SK-N-SH (cell line): ENCODE measurements at places on chromosomes 2 and 18. TPM values are rescaled to one million over a fixed set of nuclear protein-coding genes. Genes with fewer than 3 reads are reported as not detected.

- DNase-seq = no peak
- H3K36me3 ChIP-seq = no peaks in the 10 kb centered on the region
These were observed 39.1 kb upstream of the HS6ST1 start for GRCh38 chr2:128357506-128358370.

- no peak for DNase-seq
- H3K27ac ChIP-seq = no peak overlapping the region
These were observed 115.5 kb downstream of the MBD5 start for GRCh38 chr2:148136441-148136840.

GRCh38 chr2:109448207-109448606, 165.6 kb downstream of the SEPTIN10 start:
- no peak overlapping the region for H3K4me3 ChIP-seq
- DNase-seq = no peak
- peaks cover 20% of the 10 kb centered on the region for H3K36me3 ChIP-seq
- peaks cover 13% of the 10 kb centered on the region; the same call in 1 of the 2 replicates for H3K4me1 ChIP-seq

DNA sequence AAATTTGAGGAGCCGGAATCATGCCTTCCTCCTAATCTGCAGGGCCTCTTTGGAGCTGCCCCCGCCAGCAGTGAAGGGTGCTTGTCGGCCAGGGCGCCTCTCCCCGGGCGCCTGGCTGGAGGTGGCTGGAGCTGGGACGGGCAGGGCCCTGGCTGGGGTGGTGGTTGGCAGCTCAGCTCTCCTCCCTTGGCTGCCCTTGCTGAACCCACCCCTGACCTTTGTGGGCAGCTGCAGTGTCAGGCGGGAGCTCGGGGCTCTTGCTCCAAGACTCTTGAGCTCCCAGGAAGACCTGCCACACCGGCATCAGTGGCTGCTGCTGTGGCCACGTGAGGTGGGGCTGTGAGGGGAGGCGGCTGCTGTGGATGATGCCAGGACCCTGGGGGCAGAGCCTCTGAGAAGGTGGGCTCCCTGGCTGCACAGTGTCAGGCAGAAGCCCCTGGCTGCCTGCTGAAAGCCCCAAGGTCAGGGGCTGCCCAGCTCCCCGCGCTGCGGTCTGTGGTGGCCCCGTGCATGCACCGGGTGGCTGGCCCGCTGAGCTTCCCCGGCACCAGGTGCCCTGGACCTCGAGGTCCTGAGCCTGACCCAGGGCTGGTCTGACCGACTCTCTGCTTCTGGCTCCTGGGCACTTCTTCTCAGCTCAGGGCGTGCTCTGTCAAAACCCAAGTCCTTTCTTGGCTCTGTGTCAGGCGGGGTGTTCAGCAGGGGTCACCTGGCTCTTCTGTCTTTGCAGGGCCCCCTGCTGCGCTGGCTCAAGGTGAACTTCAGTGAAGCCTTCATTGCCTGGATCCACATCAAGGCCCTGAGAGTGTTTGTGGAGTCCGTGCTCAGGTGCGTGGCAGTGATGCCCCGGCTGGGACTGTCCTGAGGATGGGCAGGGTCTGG, 34.5 kb downstream of the PDIA6 start:
- H3K36me3 ChIP-seq = peaks cover 30% of the 10 kb centered on the region
- H3K27ac ChIP-seq = no peak overlapping the region
- H3K27me3 ChIP-seq = no peaks in the 10 kb centered on the region
- H3K4me3 ChIP-seq = no peak overlapping the region

GRCh38 chr2:211068108-211068780, 511.8 kb downstream of the CPS1 start:
- no peaks in the 10 kb centered on the region for H3K36me3 ChIP-seq
- H3K27me3 ChIP-seq = no peaks in the 10 kb centered on the region
- no peaks in the 10 kb centered on the region; the same call in 1 of the 2 replicates for H3K4me1 ChIP-seq
- no peak overlapping the region for H3K27ac ChIP-seq
- no peak for DNase-seq

- DNase-seq = no peak
- H3K36me3 ChIP-seq = no peaks in the 10 kb centered on the region
- no peaks in the 10 kb centered on the region for H3K27me3 ChIP-seq
- no peak overlapping the region for H3K4me3 ChIP-seq
- no peaks in the 10 kb centered on the region for H3K4me1 ChIP-seq
These were observed 295.3 kb downstream of the CDH7 start for GRCh38 chr18:66046032-66046602.

DNA sequence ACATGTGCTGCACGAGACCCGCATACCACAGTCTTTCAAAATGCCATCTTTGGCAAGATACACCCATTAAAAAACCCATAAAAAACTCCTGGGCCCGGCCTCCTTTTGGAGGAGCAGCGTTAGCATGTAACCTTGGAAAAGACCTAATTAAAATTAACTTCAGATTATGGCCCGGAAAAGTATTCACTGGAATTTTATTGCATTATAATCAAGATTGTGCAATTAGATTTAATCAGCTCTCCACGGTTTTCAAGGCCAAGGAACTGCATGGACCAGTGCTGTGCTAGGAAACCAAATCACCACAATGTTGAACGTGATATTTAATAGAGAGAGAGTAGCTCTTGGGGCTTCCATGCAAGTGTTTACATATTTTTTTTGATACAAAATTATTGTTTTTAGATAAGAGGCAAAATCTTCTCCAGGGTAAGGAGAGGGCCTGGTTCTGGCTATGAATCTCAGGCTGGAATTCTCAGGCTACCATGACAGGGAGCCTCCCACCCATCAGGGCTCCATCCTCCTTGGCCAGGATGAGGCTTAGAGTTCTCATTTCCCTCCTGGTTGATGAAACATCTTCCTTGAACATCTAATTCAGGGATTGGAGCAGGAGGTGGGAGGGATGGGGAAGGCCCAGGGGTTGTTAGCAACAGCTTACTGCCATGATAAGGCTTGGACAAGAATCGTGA, 82.0 kb upstream of the TTC39C start:
- no peaks in the 10 kb centered on the region for H3K27me3 ChIP-seq
- peaks cover 46% of the 10 kb centered on the region for H3K4me1 ChIP-seq
- DNase-seq = no peak

GRCh38 chr18:46310258-46310657, 206.1 kb downstream of the HAUS1 start:
- no peaks in the 10 kb centered on the region for H3K36me3 ChIP-seq
- no peak overlapping the region for H3K4me3 ChIP-seq
- H3K27me3 ChIP-seq = no peaks in the 10 kb centered on the region

- no peak overlapping the region for H3K4me3 ChIP-seq
- DNase-seq = no peak
- H3K27ac ChIP-seq = no peak overlapping the region
- H3K4me1 ChIP-seq = peaks cover 9% of the 10 kb centered on the region; the same call in 1 of the 2 replicates
- H3K36me3 ChIP-seq = no peaks in the 10 kb centered on the region
These were observed 165.3 kb downstream of the SNTG2 start for GRCh38 chr2:1115843-1116539.

- H3K4me1 ChIP-seq = no peaks in the 10 kb centered on the region; the same call in 1 of the 2 replicates
- DNase-seq = no peak
- peaks cover 9% of the 10 kb centered on the region for H3K36me3 ChIP-seq
- peak overlapping the region; percentile 56 for H3K27ac ChIP-seq
- H3K27me3 ChIP-seq = no peaks in the 10 kb centered on the region
These were observed 34.8 kb downstream of the METTL4 start for GRCh38 chr18:2536493-2536892.

GRCh38 chr18:58466636-58467205, 162.2 kb downstream of the ALPK2 start:
- no peak overlapping the region for H3K4me3 ChIP-seq

DNA sequence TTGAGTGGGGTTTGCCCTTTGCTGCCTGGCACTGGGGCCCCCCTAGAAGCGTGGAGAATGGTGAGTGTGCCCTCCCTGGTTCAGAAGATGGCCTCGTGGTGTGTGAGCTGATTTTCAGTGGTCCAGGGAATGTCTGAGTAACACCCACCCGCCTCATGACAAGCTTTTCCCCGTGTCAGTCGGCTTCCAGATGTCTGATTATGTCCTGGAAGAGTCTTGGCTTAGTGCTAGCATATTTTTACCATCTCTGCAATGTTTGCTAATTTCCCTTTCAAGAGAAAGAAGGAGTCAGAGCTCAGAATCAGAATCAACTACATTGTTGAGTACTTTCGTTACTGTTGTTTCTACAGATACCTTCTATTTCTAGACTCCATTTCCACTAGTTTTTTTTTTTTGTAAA, 214.7 kb downstream of the SEPTIN10 start:
- no peaks in the 10 kb centered on the region for H3K27me3 ChIP-seq
- H3K4me3 ChIP-seq = no peak overlapping the region
- no peak for DNase-seq
- no peaks in the 10 kb centered on the region for H3K36me3 ChIP-seq
- H3K27ac ChIP-seq = no peak overlapping the region

DNA sequence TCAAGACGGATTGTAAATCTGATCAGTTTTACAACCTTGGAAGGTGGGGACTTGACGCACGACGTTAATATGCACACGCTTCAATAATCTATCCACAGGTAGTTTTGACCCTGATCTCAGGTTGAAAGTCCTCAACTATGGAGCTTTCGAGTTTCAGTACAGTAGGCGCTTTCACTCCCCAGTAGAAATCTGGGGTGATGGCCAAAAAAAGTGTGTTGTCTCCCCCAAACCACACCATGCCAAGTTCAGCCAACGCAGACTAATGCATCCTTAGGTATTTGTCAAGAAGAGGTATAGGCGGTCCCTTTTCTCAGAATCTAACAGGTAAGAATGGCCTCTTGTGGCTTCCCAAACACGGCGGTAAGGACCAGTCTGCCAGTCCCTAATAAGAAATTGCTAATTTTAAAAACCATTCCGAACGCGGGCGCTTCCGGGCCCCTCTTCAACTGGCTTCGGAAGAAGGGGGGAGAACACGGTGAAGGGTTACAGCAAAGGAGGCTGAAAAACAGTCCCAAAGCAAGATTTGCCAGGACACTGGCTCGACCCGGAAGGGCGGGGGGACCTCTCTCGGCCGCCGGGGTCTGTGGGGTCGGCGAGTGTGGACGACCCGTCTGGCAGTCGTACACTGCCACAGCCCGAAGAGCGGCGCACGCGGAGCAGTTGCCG, 659 bp downstream of the FAM210A start:
- H3K4me3 ChIP-seq = peak overlapping the region; percentile 89
- H3K27ac ChIP-seq = peak overlapping the region; percentile 75
- H3K36me3 ChIP-seq = peaks cover 15% of the 10 kb centered on the region
- DNase-seq = no peak
- peaks cover 6% of the 10 kb centered on the region; the same call in 1 of the 2 replicates for H3K4me1 ChIP-seq

GRCh38 chr2:25316101-25316500, 25.6 kb downstream of the DNMT3A start:
- peaks cover 4% of the 10 kb centered on the region for H3K36me3 ChIP-seq
- H3K27ac ChIP-seq = peak overlapping the region; percentile 100; the same call in 1 of the 2 replicates
- H3K4me3 ChIP-seq = no peak overlapping the region
- peaks cover 55% of the 10 kb centered on the region; the same call in 1 of the 2 replicates for H3K4me1 ChIP-seq
- no peak for DNase-seq

- H3K36me3 ChIP-seq = no peaks in the 10 kb centered on the region
- H3K4me1 ChIP-seq = no peaks in the 10 kb centered on the region
These were observed 105.7 kb upstream of the RPRM start for GRCh38 chr2:153584244-153584643.

DNA sequence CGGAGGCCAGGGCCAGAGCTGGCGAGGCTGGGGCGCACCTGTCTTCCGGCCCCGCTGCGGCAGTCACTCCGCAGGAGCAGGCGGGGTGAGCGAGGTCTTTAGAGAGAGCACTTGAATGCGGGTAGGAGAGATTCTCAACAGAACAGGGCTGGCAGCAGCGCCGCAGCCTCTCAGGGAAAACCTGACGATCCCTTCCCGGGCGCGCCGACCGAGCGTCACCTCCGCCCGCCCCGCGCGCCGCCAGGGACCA, 526 bp downstream of the PRKRA start:
- no peaks in the 10 kb centered on the region for H3K4me1 ChIP-seq
- peaks cover 18% of the 10 kb centered on the region for H3K36me3 ChIP-seq
- H3K4me3 ChIP-seq = peak overlapping the region; percentile 97

DNA sequence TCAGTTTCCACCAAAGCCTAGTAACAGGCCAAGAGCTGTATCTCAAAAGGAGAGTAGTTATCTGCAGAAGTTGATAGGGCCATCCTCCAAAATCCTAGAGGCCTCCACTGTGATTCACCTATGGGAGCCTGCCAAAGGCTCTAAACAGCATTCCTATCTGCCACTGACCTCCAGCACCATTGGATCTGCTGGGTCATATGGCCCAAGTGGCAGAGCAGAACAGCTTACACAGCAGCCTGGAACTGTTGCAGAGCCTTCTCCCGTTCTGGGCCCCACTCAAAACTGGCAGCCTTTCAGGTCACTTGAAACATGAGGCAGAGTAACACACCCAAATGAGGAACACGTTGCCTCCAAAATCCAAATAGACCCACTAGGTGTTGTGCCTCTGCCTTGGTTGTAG, 345.2 kb upstream of the RND3 start:
- H3K27me3 ChIP-seq = no peaks in the 10 kb centered on the region
- no peak for DNase-seq
- H3K36me3 ChIP-seq = no peaks in the 10 kb centered on the region
- no peak overlapping the region for H3K4me3 ChIP-seq
- no peaks in the 10 kb centered on the region for H3K4me1 ChIP-seq

DNA sequence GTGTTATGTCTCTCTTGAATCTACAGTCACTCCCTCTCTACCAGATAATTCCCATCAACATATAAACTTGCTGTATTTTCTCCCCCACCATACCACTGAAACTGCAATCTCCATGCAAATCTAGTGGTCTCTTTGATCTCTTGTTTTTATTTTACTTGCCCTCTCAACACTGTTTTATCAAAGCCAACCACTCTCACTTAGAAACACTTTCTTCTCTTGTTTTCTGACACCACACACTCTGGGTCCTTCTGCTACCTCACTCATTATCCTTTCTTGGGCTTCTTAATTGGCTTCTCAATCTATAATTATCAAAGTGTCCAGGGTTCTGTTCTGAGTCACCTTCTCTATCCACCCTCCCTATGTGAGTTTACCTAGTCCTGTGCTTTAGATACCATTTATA, 2.0 kb upstream of the MCFD2 start:
- H3K27ac ChIP-seq = no peak overlapping the region
- H3K36me3 ChIP-seq = peaks cover 4% of the 10 kb centered on the region
- H3K4me1 ChIP-seq = peaks cover 21% of the 10 kb centered on the region
- no peak overlapping the region for H3K4me3 ChIP-seq
- H3K27me3 ChIP-seq = no peaks in the 10 kb centered on the region

The LYPD1 gene
- 4.3 and 5.4 TPM in 2 replicates for polyA plus RNA-seq

The MYO3B gene
- not detected in 2 replicates for polyA plus RNA-seq

The NEURL3 gene
- polyA plus RNA-seq = 0.05 and 0.08 TPM in 2 replicates

The MAP2 gene
- 7.8 and 11.1 TPM in 2 replicates for polyA plus RNA-seq

The CWC22 gene
- polyA plus RNA-seq = 2.7 and 3.2 TPM in 2 replicates

The SCN9A gene
- 5.9 and 7.8 TPM in 2 replicates for polyA plus RNA-seq

The ERICH2 gene
- not detected in 2 replicates for polyA plus RNA-seq

The CD207 gene
- polyA plus RNA-seq = 0.33 and 0.62 TPM in 2 replicates

The KCNJ3 gene
- not detected in 2 replicates for polyA plus RNA-seq

The CDK5R2 gene
- 0.19 and 0.26 TPM in 2 replicates for polyA plus RNA-seq

The KCTD1 gene
- polyA plus RNA-seq = 6.4 and 12.8 TPM in 2 replicates

The DYNAP gene
- not detected in 2 replicates for polyA plus RNA-seq
